Camera-type eye (tissue), 1 donor: ENCODE measurements at places on chromosomes 1 and 21. TPM values are rescaled to one million over a fixed set of nuclear protein-coding genes. Genes with fewer than 3 reads are reported as not detected.

Gene FAM72D
- 0.66 TPM for total RNA-seq

Gene RSBN1
- 57.8 TPM for total RNA-seq

Gene SNIP1
- 22.0 TPM for total RNA-seq

Gene TAL1
- total RNA-seq, result 4.2 TPM

Gene FMO1
- total RNA-seq, result 11.7 TPM

Gene RNF186
- not detected for total RNA-seq

Gene GRIK1
- total RNA-seq, result 33.3 TPM

Gene ATP1A4
- 0.60 TPM for total RNA-seq

Gene KCNN3
- total RNA-seq, result 4.0 TPM

Gene PPIAL4G
- total RNA-seq, result not detected

Gene CRYAA
- total RNA-seq, result 23.1 TPM

Gene KCNK2
- total RNA-seq, result 3.5 TPM

Gene KMO
- 12.8 TPM for total RNA-seq

Gene OR2T33
- total RNA-seq, result not detected

Gene APCS
- total RNA-seq, result not detected

Gene FCER1G
- total RNA-seq, result 6.3 TPM

Gene TDRD5
- 0.99 TPM for total RNA-seq

Gene TMEM79
- 3.7 TPM for total RNA-seq

Gene PADI4
- total RNA-seq, result 3.0 TPM

Gene GPA33
- total RNA-seq, result not detected

Gene ADAMTS1
- 56.2 TPM for total RNA-seq

Gene CA6
- not detected for total RNA-seq

Gene LYPD8
- total RNA-seq, result not detected
